Stimulated activated CD8-positive, alpha-beta memory T cell treated with anti-CD3 and anti-CD28 coated beads, Interleukin-15, amount 100 ng/mL, for 24 hours (primary cell): ENCODE measurements at places on chromosomes 4 and X.

DNA sequence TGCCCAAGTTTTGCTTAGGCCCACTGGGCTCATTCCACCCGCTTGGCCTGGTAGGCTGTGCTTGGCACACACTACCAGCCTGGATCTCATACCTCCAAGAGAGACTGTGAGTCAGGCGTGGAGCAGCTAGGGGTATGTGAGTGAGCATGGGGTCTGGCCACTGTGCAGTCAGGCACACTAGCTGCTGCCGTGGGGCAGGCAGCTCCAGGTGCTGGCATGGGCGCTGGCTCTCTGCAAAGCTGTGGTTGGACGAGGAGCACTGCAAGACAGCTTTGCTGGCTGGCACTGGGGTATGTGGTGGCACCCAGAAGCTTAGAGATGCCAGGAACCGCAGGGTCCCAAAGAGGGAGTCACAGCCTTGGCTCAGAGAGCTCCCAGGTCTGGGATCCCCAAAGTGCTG is 377.8 kb downstream of the KCTD8 start:
- DNase-seq, result no peak

- no peak for DNase-seq
Measured at GRCh38 chr4:109040441-109040840, 262.0 kb downstream of the COL25A1 start.

GRCh38 chrX:53075011-53075410 is 7.2 kb upstream of the TSPYL2 start:
- DNase-seq, result no peak

DNA sequence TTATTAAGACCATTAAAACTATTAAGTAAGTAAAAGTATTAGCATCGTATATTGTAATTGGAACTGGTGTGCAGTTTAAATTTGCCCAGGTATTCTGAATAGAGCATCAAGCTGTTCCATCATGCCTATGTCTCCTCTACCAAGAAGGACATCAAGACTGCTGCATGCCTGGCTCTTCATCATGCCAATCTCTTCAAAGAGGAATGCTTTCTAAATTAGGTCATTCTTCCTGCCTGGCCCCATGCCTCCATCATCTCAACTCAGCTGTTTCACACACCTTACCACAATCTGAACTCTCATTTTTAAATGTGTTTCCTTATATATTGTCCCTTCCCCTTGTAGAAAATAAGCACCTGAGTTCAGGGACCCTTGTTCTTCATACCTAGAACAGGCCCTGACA is 270.5 kb upstream of the PPARGC1A start:
- no peak for DNase-seq

DNA sequence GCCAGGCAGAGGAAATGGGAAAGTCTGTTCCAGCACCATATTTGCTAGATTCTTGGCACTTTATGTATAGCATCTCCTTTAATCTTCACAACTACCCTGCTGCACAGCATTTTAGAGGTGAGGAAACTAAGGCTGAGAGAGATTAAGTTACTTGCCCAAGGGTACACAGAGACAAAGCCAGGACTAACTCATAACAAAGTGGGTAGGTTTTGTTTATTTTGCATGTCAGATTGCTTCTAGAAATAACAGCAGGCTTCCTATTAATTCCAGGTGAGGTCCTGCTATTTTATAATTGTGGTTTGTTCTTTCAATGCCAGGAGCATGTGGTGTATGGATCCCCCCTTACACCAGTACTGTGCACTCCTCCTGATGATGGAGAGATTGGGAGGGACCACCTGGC is 15.0 kb downstream of the TCEANC start:
- no peak for DNase-seq

- DNase-seq, result no peak
Measured at GRCh38 chrX:31711166-31711565, 639.3 kb upstream of the FTHL17 start.

DNA sequence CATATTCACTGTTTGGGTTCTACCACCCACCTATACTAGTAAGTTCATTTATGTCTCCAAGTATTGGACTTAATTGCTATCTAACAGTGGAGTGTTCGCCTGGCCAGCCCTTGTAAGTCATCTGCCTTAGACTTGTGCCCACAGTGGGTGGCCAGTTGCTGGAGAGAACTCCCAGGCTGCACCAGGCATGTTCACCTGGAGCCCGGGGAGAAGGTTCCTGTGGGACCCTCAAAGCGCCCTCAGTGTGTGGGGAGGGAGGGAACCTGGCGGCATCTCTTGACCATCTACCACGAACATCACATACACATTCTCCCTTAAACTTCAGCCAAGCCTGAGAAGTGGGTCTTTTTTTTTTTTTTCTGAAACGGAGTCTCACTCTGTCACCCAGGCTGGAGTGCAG is 138.1 kb downstream of the CPZ start:
- DNase-seq, result no peak

- DNase-seq, result no peak
Measured at GRCh38 chr4:42361456-42361855, 35.8 kb upstream of the SHISA3 start.

DNA sequence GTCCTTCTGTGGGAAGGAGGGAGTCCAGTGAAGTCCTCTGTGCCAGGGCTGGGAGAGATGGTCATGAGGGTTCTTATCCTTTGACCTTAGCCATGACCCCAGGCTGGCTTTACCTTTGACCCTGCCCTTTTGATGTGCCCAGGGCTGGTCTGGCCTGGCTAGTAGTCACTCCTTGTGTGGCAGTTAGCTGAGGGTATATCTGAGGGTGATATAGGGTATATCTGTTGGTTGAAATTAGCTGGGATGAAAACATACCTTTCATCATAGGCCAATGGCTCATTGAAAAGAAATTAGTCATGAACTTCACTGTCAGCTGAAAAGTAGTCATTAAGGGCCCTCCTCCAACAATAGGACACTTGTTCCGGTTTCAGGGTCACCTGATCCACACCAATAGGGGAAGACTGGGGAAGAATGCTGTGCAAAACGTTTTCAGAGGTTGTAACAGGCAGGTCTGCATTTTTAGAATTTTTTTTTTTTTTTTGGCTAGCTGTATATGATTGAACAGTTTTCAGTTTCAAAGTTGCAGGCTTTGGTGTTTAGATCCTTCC is 74.6 kb upstream of the STOX2 start:
- no peak for DNase-seq

- DNase-seq, result no peak
Measured at GRCh38 chr4:173805884-173806283, 275.9 kb upstream of the HAND2 start.

GRCh38 chr4:101253121-101253520 is 94.2 kb downstream of the PPP3CA start:
- no peak for DNase-seq

GRCh38 chr4:142728233-142728632 is 117.9 kb downstream of the INPP4B start:
- no peak for DNase-seq

- DNase-seq, result no peak
Measured at GRCh38 chr4:74117024-74117534, 18.1 kb upstream of the CXCL2 start.

DNA sequence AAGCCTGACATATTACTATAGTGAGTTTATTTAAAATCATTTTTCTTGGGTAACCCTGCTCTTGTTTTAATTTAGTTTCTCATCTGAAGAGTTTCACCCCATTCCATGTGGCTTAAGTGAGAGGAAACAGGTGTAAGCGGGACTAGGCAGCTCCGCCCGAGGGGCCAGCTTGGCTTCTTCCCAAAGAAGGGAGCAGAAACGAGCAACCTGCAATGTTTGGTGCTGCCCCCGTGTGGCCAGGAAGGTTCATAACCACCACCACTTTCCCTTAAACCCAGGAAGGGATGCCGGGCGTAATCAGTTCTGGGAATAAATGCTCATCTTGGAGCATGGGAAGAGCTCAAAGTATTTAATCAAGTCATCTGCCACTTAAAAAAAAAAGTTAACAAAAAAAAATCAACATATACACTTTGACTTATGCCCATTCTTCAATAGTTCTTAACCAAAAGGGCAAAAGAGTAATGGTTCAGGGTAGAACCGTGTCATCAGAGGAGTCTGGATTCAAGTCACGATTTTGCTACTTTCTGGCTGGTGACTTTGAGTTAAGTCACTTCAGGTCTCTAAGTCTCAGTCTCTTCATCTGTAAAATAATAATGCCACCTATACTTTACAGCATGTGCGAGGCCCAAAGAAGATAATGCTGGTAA is 147.9 kb downstream of the NSUN7 start:
- peak; percentile 44 for DNase-seq
